ENCODE measurements at places on chromosomes 1 and 21.

- DNase-seq, result no peak
- H3K27me3 ChIP-seq, result no peaks in the 10 kb centered on the region
- H3K36me3 ChIP-seq, result no peaks in the 10 kb centered on the region
- no peak overlapping the region for H3K4me3 ChIP-seq
- H3K4me1 ChIP-seq, result no peaks in the 10 kb centered on the region
These were observed 36.9 kb upstream of the AJAP1 start for GRCh38 chr1:4617506-4617905.

DNA sequence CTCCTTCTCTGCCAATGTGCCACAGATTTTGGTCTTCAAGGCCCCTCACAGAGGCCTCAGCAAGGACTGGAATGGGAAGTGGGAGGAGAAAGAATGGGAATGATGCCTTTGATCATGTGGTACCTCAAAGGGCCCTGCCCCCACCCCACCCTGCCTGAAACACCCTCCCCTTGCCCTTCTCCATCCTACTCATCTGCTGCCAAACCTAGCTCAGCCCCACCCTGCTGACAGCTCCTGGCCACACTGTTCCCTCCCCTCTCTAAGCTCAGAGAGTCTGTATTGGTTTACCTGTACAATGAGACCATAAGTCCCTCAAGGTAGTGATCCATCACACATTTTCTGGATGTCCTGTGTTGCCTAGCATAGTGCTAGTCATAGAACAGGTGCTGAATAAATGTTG is 6.7 kb upstream of the ARHGAP30 start:
- no peaks in the 10 kb centered on the region for H3K27me3 ChIP-seq
- no peak for DNase-seq
- H3K4me1 ChIP-seq, result peaks cover 16% of the 10 kb centered on the region
- H3K4me3 ChIP-seq, result no peak overlapping the region
- H3K27ac ChIP-seq, result no peak overlapping the region

DNA sequence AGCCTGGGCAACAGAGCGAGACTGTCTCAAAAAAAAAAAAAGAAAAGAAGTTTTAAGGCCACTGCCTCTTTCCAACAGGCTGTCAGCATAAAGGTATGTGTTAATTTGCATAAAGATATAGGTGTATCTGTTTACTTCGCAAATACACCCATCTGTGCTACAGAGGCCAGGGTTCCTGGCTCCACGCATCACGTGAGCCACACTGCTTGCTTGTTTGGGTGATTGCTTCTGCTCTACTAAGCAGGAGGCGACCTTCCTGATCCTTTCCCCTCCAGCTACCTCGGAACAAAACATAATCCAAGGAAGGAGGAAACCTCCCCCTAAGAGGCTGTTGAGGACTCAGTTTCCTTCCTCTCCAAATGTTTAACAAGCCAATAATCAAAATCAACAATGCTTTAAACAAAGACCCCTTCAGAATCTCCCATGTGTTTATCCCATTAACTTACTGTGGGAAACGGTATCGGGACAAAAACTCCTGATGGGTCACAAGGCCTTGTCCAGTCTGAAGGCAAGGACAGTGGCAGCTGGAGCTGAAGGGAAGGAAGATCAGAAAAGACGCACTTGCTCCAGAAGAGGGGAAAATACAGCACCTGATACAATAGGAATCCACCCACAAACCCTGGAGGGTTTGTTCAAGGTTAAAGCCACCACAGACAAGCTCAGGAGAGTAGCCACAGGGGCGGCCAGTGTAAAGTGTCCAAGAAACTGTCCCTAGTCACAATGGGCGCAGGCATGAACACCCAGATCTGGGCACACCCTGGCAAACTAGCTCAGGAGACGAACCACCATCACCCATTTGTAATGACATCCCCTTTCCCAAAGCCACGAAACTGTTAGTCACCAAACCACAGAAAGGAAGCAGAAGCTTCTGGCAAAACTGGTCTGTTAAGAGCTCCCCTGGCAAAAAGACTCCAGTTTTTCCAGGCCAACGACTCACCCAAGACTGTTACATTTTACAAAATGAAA is 17.2 kb downstream of the CTNNBIP1 start:
- H3K27ac ChIP-seq, result no peak overlapping the region
- H3K4me3 ChIP-seq, result no peak overlapping the region
- no peak for DNase-seq
- H3K27me3 ChIP-seq, result no peaks in the 10 kb centered on the region
- H3K4me1 ChIP-seq, result peaks cover 14% of the 10 kb centered on the region

DNA sequence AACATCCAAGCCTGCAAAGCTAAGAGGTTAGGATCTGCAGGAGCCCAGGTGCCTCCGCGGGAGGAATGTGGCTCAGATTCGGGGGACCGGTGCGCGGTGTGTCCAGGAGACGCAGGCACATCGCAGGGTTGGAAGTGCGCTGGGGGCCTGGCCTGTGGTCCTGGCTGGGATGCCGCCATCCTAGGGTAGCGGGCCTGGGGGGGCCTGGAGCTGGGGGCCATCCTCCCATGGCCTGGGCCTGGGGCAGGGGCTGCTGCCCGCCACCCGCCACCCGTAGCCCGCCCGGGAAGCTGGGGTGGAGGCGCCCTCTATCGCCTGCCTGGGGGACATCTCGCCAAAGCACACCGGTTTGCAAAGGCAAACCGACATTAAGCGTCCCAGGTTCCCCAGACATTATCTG is 170.6 kb upstream of the ARHGEF16 start:
- H3K4me3 ChIP-seq, result no peak overlapping the region
- H3K27me3 ChIP-seq, result peaks cover 2% of the 10 kb centered on the region
- H3K4me1 ChIP-seq, result no peaks in the 10 kb centered on the region
- no peak overlapping the region for H3K27ac ChIP-seq

- H3K27ac ChIP-seq, result no peak overlapping the region
- DNase-seq, result no peak
- peaks cover 6% of the 10 kb centered on the region for H3K27me3 ChIP-seq
- no peaks in the 10 kb centered on the region for H3K4me1 ChIP-seq
- no peak overlapping the region for H3K4me3 ChIP-seq
These were observed 222.0 kb downstream of the KAZN start for GRCh38 chr1:14820295-14821085.

DNA sequence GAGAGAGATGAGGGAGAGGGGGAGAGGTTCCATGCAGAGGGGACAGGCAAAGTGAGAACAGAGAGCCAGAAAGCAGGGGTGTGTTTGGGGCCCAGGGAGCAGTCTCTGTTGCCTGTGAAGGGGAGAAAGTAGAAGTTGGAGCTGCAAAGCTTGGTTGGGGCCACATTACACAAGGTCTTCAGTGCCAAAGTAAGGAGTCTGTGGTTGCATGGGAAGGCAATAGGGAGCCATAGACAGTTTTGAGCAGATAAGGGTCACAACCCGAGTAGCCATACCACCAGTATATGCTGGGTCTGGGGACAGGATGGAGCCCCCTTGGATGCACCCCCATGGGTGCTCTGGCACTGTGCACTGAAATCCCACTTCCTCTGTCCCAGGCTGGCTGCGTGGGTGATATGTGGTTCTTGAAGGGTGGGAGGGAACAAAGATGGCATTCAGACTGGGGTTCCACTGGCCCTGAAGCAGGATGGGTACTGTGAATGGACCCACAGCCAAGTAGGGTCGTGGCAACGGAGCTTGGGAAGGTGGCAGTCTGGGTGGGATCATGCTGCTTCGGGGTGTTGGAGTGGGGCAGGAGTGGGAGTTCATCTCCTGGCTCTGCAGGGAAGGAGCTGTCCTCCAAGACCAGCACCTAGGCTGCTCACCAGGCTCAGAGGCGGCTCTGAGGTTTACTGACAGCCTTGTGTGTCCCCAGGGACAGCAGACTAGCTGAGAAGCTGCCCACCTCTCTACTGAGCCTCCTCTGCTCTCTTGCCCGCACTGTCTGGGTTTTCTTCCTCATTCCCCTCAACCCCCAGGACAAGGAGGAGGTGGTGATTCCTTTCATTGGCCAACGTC is 12.1 kb downstream of the DRAXIN start:
- H3K27ac ChIP-seq, result no peak overlapping the region
- H3K4me3 ChIP-seq, result no peak overlapping the region
- H3K36me3 ChIP-seq, result no peaks in the 10 kb centered on the region
- DNase-seq, result no peak
- no peaks in the 10 kb centered on the region for H3K4me1 ChIP-seq

DNA sequence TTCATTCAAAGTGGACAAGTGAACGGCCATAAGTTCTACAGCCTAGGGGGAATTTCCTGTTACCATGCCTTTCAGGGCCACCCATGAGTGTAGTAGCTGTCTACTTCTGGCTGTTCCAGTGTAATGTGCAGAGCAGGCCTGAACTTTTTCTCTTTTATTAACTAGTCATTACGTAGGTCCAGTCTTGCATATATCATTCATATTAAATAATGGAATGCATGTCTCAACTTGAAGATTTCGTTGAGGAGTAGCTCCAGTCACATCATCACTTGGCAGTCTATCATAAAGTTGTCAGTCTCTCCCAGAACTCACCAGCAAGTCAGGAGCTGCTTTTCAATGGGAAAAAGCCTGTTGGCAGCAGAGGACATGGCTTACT is 12.0 kb upstream of the GIPC2 start:
- H3K27me3 ChIP-seq, result peaks cover 4% of the 10 kb centered on the region
- no peak overlapping the region for H3K27ac ChIP-seq
- no peaks in the 10 kb centered on the region for H3K4me1 ChIP-seq
- DNase-seq, result no peak

DNA sequence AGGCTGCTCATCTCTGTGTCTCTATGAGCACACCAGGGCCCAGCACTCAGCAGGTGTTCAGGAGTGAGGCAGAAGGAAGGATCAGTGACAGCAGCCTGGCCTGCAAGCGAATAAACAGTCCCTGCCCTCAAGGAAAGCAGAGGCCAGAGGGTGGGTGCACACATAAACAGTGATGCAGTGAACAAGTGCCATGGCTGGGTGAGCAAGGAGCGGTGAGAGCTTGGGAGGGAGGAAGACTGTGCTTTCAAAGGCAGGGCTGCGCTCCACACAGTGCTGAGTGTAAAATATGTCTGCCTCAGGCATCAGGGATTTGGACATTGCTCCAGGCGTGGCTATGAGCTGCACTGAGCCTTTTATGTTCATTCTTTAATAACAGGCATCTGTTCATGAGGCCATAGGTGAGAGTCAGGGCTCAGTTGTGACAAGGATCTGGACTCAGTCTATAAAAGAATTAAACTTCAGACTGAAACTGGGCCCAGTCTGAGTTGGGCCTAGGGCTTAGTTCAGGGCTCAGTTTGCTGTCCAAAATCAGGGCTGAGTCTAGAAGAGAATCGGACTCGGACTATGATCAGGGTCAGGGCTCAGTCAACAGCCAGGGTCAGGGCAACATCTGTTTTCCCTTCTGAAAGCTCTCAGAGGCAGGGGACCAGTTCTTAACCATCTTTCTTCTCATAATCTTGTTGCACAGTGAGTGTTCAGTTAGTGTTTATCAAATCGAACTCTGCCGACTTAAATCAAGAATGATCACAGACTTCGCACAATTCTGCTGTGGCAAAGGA is 213.7 kb downstream of the FOXD2 start:
- H3K27me3 ChIP-seq, result peaks cover 10% of the 10 kb centered on the region
- DNase-seq, result no peak
- no peaks in the 10 kb centered on the region for H3K36me3 ChIP-seq
- H3K4me1 ChIP-seq, result no peaks in the 10 kb centered on the region
- no peak overlapping the region for H3K27ac ChIP-seq

DNA sequence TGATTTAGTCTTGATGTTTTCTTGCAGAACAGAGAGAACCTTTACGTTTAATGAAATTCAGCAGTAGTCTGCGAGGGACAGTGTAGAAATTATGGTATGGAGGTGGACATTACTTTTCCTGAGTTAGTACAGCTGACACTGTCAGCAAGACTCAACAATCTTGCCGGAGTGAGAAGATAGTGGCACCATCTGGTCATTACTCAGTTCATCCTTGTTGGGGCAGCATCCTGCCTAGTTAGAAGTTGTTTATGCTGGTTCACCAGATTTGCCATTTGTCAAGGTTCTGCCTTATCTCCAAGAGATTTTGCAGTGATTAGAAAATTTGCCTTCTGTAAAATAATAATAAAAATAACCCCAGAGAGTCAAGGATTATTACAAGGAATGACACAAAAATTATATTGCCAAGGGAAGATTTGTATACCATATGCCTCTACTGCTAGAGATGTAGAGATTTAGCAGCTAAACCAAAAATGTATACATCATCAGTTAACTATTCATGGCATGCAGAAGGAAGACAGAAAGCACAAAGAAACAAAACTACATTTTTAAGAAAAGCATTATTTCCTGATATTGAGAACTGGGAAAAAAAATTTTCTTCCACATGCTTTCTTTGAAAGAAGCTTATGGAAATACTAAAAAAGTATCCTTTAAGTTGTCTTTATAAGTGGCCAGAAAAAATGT is 1967.4 kb downstream of the NCAM2 start:
- no peak overlapping the region for H3K4me3 ChIP-seq
- no peaks in the 10 kb centered on the region for H3K4me1 ChIP-seq
- H3K36me3 ChIP-seq, result no peaks in the 10 kb centered on the region
- H3K27ac ChIP-seq, result no peak overlapping the region
- H3K27me3 ChIP-seq, result no peaks in the 10 kb centered on the region
- no peak for DNase-seq

DNA sequence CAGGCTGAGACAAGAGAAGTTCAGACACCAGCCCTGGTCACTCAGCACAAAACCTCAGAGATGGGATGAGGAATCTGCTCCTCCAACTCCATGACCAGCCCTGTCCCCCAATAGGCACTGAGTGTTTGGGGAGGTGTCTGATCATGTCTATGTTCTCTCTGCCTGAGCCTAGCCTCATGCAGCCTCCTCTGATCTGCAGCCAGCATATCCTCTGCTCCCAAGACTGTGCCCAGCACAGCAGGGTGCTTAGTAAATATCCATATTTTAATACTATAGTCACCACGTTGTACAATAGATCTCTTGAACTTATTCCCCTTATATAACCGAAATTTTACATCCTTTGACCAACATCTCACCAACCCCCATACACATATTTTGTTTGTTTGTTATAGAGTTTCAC is 202.9 kb downstream of the MATN1 start:
- no peak overlapping the region for H3K4me3 ChIP-seq
- H3K4me1 ChIP-seq, result no peaks in the 10 kb centered on the region
- DNase-seq, result no peak
- no peak overlapping the region for H3K27ac ChIP-seq

GRCh38 chr1:209720326-209720725 is 15.7 kb downstream of the HSD11B1 start:
- no peak overlapping the region for H3K4me3 ChIP-seq
- H3K27me3 ChIP-seq, result no peaks in the 10 kb centered on the region
- H3K36me3 ChIP-seq, result peaks cover 11% of the 10 kb centered on the region

DNA sequence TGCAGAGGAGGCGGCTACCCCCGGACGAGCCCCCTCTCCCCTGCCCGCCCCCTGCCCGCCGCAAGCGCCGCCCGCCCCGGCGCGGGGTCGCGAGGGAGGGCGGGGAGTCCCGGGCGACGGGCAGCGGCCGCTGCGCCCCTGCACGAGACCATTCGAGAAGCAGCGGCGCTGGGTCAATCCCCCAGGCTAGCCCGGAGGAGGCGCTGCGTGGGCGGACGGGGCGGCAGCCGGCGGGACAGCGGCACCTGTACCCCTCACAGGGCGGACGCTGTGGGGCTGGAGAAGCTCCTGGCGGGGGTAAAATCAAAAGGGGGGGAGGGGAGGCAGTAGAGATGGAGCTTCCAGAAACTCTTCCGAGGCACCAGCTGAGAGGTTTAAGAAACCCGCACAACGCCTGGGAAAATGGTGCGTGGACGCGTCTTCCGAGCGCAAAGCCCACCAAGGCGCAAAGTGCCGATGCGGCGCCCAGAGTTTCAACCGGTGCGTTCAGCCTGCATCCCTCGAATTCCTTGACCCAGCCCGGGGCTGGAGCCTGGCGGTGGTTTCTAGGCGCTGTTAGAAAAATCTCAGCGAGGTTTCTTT is at the start of gene PLPPR5:
PLPPR5 (minus strand) TSS at position 1 of the 582 bp plus-strand sequence. CDS start 190 bp downstream, outside the sequence.
- peak within 1 kb of the TSS; percentile 42 for H3K4me3 ChIP-seq
- peaks cover 56% of the 10 kb centered on the region for H3K27me3 ChIP-seq
- H3K36me3 ChIP-seq, result no peaks in the 10 kb centered on the region
- H3K4me1 ChIP-seq, result peaks cover 4% of the 10 kb centered on the region
